Stimulated activated CD4-positive, alpha-beta T cell treated with anti-CD3 and anti-CD28 coated beads, Interleukin-2, amount 100 ng/mL, for 48 hours (primary cell): ENCODE measurements at places on chromosomes 3 and 15.
A peak's percentile ranks its signal among the peaks of the same experiment; 100 is the strongest.

- no peak for DNase-seq
These were observed 736.9 kb downstream of the GBE1 start for GRCh38 chr3:81024560-81024959.

DNA sequence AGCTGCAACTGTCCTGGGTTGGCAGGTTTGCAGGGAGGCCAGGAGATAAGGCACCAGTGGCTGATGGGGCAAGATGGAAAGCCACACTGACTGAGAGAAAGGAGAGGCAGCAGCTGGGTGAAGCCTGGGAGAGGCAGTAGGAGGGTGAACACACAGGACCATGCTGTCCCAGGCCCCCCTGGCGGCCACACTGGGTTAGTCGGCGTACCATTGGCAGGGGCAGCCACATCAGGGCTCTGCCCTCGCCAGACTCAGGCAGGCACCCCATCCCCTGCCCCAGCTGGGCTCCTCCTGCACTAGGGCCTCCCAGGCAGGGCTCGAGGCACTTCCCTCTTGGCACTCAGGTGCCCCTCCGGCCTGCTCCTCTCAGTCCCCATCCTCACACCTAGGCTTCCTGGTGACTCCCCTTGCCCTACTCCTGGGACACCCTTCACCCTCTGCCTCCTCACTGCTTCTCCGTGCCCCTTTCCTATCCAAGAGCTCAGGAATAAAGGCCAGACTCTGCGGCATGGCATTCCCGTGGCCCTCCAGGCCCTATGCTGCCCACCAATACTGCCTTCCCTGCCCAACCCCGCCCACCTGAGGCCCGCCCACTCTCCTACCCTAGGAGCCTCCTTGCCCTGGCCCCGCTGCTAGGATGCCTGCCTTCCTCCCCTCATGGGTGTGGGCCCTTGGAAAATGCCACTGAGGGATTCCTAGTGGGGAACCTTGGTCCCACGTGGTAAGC, 28.7 kb upstream of the DUSP7 start:
- DNase-seq, result no peak

GRCh38 chr3:181872887-181873286, 161.2 kb downstream of the SOX2 start:
- no peak for DNase-seq

- no peak for DNase-seq
These were observed 996.5 kb downstream of the TUSC7 start for GRCh38 chr3:117706037-117706436.

DNA sequence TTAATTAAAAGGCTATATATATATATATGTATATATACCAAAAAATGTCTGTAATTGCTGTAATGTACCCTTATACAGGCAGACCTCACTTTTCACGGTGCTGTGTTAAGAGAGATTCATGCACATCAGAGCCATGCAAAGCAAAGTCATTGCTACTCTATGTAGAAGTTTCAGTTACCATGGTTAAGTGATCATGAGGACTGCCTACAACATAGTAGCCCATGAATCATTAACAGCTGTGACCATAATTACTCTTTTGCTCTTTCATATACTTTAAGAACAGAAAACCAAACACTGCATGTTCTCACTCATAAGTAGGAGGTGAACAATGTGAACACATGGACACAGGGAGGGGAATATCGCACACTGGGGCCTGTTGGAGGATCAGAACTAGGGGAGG, 225.3 kb upstream of the EPHA3 start:
- no peak for DNase-seq

DNA sequence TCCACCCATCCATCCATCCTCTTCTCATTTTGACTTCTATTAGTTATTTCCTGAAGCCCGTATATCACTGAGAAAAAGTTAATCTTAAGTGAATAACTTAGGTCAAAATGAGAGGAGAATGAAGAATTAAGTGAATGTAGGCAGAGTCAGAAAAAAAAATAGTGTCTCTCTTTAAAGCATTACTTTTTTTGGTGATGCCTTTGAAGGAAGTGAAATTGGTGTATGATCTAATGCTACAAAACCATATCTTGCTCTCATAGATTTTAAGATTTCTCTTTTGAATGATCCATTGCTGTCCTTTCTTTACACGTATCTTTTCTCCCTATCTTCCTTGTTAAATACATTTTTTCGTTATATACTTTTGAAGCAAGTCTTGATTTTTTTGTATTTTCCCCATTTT, 23.4 kb downstream of the FNDC3B start:
- no peak for DNase-seq

GRCh38 chr3:123385981-123386380, 62.9 kb downstream of the ADCY5 start:
- no peak for DNase-seq

GRCh38 chr3:8663177-8664061, 18.8 kb upstream of the SSUH2 start:
- DNase-seq, result peak; percentile 42

DNA sequence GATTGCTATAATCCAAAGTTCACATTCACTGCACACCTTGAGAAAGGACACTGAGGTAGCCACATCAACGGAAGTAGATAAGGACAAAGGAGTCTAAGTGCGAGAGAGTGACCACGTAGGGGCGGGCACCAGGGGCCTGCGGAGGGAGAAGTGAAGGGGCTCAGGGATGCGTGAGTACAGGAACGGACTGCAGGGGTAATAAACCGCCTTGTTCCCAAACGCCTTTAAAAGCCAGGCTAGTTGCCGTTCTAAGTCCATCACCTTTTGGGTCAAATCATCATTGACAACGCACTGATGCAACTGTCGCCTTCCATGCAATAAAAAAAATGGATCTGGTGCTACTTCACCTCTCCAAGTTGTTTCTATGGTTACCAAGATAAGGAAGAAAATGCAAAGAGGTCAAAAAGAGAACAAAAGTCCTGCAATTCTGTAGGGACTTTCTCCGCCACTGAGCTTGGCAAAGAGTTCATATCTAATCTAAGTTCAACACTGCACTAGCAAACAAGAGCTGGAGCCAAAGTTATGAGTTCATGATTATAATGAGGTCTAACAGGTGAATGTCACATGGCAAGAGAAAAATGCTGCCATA, 32.6 kb upstream of the ATP11B start:
- no peak for DNase-seq

GRCh38 chr15:68821841-68822381, 1.2 kb upstream of the ANP32A start:
- no peak for DNase-seq

- DNase-seq, result no peak
These were observed 63.8 kb downstream of the CASR start for GRCh38 chr3:122247087-122247824.
